ENCODE measurements at places on chromosomes 2 and 18.

DNA sequence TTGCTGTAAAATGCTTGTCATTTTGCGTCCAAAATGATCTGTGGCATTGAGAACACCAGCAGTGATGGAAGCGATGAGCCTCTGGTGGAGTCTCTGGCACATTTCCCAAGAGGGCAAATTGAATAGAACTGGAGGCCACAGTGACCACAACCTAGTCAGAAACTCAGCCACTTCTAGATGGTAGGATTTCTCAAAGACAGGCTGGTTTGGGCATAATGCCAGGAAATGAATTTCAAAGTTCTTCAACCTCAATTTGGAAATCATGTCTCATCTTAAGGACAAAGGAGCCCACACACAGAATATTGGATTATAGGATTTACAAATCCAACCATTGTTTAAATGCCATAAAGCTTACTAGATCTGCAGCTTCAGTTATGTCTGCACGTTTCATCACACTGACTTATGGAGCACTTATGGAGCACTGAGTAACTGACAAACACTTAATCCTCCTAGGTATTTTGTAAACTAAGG lies 132.1 kb downstream of the COL6A3 start:
- peak; percentile 58 for DNase-seq

- DNase-seq: no peak
Observed at GRCh38 chr18:63213331-63213900, 106.2 kb downstream of the BCL2 start.

DNA sequence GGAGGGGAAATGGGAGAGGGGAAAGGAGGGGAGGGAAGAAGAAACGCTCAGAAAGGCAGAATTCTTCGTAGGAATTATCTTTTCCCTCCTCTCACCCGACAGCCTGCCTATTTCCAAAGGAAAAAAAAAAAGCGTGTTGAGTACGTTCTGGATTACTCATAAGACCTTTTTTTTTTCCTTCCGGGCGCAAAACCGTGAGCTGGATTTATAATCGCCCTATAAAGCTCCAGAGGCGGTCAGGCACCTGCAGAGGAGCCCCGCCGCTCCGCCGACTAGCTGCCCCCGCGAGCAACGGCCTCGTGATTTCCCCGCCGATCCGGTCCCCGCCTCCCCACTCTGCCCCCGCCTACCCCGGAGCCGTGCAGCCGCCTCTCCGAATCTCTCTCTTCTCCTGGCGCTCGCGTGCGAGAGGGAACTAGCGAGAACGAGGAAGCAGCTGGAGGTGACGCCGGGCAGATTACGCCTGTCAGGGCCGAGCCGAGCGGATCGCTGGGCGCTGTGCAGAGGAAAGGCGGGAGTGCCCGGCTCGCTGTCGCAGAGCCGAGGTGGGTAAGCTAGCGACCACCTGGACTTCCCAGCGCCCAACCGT lies at the start of gene GAD1:
GAD1 (plus strand) TSS at position 384 of the 589 bp plus-strand sequence. CDS start 1,705 bp downstream, outside the sequence.
- DNase-seq: peak; percentile 67

DNA sequence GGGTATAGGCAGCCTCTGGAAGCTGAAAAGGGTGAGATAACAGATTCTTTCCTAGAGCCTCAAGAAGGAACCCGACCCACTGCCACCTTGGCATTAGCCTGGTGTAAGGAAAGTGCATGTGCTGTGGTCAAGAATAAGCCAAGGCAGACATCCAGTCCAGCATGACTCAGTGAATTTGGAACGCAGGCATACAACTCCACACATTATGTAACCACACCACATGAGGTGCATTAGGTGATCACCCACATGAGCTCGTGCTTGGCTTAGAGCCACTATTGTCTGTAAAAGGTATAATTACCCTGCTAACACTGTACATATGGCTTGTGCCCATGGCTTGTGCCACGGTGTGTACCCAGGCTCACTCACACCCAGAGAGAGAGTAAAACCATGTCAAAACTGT lies 583.7 kb upstream of the HNMT start:
- peak; percentile 77 for DNase-seq

DNA sequence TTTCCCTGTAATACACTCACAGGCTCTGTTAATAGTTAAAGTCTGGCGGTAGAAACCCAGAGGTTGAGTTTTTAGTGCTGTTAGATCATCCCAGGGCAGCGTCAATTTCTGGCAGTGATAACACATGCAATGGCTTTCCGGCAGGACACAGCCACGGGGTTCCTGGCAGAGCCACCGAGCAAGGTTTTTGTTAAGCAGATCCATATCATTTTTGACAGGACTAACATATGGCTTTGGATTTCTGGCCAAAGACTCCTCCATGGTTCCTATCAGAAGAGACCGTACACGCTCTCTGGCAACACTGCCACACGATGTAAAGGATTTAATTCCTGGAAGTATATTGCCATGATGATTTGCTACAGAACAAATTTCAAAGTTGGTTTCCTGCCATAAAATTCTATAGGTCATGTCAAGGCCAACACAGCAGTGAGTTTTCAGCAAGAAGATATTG lies 854.3 kb downstream of the LRRTM4 start:
- DNase-seq: no peak

DNA sequence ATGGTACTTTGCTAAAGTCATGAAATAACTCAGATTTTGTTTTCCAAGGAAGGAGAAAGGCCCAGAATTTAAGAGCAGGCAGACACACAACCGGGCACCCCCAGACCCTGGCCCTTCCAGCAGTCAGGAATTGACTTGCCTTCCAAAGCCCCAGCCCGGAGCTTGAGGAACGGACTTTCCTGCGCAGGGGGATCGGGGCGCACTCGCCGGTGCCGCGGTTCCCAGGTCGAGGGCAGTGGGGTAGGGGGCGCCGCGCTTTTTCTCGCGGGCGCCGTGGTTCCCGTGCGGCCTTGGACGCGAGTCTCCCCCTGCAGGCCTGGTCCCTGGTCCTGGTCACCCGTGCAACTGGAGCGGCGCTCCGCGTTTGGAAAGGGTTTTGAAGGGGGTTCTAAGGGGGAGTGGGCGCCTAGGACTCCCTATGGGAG lies 1.2 kb downstream of the ZNF236 start:
- no peak for DNase-seq

DNA sequence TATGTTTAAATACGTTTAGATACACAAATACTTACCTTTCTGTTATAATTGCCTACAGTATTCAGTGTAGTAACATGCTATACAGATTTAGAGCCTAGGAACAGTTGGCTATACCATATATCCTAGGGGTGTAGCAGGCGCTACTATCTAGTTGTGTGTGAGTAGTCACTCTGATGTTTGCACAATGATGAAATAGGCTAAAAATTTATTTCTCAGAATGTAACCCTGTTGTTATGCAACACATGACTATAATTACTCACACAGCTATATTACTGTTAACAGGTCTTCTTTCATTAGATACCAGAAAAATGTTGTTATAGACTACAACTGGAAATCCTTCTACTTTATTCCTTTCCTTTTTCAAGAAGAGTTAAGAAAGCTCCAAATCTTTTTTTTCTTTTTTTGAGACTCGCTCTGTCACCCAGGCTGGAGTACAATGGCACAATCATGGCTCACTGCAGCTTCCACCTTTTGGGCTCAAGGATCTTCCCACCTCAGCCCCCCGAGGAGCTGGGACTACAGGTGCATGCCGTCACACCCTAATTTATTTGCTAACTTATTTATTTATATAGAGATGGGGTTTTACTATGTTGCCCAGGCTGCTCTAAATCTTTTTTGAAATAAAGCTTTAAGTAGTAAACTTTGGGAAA lies 48.5 kb downstream of the C2orf74 start:
- DNase-seq: peak; percentile 97

GRCh38 chr2:43387092-43388062 lies 161.0 kb upstream of the ZFP36L2 start:
- DNase-seq: peak; percentile 76

DNA sequence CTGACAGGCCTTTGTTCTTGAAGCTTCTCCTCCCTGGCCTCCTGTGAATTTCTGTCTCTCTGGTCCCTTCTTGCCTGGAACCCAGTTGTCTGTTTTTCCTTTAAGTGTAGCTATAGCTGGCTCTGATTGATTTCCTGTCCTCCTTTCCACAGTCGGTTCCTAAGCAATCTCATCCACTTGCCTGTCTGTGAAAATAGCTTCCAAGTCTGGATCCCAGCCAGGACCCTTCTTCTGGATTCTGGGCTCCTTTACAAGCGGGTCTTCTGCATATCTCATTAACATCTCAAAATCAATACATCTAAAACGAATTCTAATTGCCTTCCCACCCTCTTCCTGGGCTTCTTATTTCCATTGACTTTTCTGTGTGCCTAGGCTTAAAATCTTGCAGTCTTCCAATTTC lies 124.9 kb downstream of the DAW1 start:
- no peak for DNase-seq

DNA sequence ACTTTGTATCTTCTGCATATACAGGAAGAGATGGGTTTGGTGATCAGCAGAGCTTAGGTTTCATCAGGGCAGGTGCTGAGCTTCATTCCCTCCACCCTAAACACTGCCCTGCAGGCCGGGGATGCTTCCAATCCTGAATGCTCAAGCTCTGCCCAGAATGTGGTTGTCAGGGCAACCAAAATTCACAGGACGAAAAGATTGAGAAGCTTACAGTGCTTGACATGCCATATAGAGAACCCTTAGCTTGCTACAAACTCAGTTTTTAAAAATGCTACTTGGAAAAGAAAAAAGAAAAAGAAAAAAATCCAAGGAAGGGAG lies 65.6 kb downstream of the SH3RF3 start:
- DNase-seq: no peak

DNA sequence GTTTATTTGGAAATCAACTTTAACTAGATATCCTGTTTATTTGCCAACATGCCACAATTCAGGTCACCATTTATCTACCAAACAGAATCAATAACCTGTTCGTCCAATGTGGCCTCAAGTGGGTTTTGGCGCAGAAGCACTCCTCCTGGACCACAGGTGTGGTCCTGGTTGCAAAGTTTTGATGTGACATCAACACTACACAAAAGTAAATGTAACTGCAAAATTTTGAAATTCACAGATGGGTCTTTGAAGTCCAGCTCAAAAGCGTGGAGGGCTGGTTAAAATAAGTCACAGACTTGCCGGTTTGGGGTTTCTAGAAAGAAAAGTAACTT lies 474 bp upstream of the GCA start:
- no peak for DNase-seq

GRCh38 chr18:9901377-9901776 lies 12.4 kb upstream of the VAPA start:
- no peak for DNase-seq

- DNase-seq: peak; percentile 72
Observed at GRCh38 chr2:237512774-237513466, 25.9 kb downstream of the MLPH start.

GRCh38 chr2:136242100-136242499 lies 124.2 kb upstream of the CXCR4 start:
- no peak for DNase-seq

DNA sequence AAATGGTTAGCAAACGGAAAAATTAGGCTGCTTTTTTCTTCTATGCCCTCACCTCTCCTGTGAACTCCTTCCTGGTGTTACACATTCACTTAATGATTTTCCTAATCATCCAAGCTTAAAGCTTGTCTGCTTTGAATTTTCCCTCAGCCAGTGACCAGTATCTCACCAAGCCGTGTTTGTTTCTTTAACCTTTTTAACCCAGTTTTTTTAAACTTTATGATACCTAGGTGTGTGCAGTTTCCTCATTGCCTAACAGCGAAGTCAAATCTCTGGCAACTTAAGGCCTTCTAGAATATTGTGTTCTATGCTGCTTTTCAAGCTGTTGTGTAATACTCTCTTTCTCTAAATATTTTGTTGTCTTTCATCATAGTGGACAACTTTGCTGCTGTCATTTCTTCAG lies 113.0 kb downstream of the PIK3C3 start:
- DNase-seq: no peak

DNA sequence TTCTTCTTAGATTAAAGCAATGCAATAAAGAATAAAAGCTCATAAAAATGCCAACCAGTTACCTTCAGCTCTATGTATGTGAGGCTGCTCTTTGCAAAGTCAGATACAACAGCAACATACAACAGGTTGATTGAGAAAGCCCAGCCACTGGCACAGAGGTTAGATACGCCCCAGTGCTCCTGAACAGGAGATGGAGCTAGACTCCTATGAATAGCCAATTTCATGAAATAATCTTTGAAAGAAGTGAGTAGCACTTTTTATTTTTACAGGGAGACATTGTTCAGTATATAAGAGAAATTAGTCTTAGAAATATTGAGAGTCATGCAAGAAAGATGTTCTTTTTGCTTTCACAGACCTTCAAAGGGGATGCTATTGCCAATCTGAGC lies 362.4 kb upstream of the MEX3C start:
- DNase-seq: peak; percentile 8

- no peak for DNase-seq
Observed at GRCh38 chr2:170492010-170492409, 223.1 kb upstream of the SP5 start.

GRCh38 chr18:33870059-33870458 lies 292.0 kb downstream of the ASXL3 start:
- DNase-seq: no peak

DNA sequence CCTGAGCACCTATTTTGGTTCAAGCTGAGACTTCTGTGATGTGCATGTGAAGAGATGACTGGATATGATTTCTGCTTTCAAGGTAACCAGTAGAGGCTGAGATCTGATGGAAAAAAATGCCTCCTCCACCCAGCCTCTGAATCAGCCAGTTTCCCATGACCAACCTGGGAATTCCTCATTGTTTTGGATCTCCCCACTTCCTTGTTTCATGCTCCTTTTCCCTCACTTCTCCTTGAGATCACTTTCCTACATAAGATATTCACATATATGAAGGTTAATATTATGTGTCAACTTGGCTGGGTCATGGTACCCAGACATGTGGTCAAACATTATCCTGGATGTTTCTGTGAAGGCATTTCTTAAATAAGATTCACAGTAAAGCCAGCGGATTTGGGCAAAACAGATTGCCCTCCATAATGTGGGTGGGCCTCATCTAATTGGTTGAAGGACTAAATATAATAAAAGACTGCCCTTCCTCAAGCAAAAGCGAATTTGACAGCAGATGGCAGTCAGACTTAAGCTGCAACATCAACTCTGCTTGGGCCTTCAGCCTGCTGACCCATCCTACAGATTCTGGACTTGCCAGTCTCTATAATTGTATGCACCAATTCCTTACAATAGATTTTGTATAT lies 379.4 kb downstream of the TNS1 start:
- DNase-seq: no peak

- no peak for DNase-seq
Observed at GRCh38 chr2:179556425-179556824, 291.8 kb upstream of the SESTD1 start.

DNA sequence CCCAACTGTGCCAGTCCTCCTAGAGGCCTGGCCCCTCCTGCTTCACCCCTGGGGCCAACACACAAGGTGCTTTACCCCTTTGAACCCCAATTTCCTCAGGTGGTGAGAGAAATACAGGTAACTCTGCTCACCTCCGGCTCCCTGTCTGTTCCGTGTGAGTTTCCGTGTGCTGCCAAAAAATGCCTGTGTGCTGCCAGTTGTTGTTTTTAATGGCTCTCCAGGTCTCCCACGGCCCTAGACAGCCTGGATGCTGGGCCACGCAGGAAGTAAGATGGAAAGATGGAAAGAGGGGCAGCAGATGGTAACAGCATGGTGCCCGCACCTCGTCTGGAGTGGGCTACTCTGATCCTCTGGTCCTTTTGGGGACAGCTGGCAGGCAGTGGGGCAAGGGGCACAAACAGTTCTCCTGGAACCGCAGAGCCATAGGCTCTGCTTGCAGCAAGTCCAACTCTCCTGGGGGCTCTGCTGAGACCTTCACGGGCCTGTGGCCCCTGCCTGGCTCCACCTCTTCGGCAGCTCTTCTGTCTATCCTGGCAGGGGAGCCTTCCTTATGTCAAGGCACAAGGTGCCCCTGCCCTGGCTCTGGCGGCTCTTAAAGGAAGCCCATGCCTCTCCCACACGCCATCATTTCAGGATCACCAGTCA lies 4.3 kb upstream of the ARHGEF4 start:
- DNase-seq: no peak

GRCh38 chr2:176830362-176830761 lies 382.2 kb upstream of the HNRNPA3 start:
- DNase-seq: no peak

- DNase-seq: peak; percentile 95
Observed at GRCh38 chr2:46779447-46779941, 136.1 kb downstream of the MCFD2 start.

All from bronchial epithelial cell (primary cell).